GM23338 (cell line): ENCODE measurements at places on chromosomes 2 and 18.

- no peak for DNase-seq
These were observed 80.5 kb upstream of the ITPRID2 start for GRCh38 chr2:181810823-181811695.

- no peak for DNase-seq
These were observed 22.5 kb upstream of the ACVR1 start for GRCh38 chr2:157898591-157898996.

DNA sequence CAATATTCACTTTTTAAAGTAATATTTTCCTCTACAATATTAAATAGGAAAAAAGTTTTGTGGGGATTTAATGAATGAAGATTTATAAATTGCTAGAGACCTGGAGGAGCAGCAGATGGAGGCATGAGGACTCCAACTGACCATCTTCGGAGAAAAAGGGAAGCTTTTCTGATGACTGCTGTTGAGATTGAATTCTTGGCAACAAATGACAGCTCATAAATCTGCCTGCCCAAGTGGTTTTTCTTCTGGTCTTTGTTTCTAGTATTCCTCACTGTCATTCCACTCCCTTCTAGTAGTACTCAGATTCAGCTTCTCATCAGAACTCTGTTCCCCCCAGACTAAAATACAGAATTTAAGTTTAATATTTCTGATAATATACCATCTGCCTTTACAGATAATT is 157.0 kb downstream of the EML6 start:
- DNase-seq = no peak

GRCh38 chr2:204234879-204235278 is 298.3 kb downstream of the ICOS start:
- DNase-seq = no peak

DNA sequence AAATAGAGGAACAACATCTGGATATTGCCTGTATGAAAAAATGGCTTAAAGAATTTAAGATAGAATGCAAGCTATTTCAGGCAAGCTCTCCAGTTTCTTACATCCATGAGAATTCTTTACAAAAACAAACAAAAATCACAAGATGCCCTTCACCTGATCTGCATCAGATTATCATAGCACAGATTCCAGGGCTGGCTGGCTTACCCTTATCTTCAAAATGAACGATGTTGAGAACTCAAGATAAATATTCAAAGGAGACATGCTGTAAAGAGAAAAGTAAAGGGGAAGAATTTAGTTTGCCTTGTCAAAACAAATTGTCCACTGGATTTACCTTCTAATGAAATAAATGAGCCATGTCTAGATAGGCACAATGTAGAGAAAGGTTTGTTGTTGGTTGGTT is 18.7 kb upstream of the SLC40A1 start:
- DNase-seq = no peak

DNA sequence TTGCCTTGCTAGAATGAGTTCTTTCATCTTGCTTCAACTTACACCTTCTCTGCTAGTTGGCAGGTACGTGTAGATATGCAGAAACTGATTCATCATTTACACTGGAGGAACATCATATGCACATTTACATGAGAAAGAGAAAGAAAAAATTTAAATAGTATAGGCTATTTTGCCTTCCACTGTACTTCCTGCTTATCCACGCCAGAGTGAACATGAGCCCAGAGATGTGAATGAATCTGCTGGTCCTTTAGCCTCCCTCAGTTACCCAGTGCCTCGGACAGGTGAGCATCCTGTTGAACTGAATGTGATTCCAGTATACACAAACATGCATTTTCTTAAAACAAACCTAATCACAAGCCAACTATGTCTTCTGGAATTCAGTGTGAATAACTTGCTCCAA is 83.6 kb downstream of the SESTD1 start:
- no peak for DNase-seq

GRCh38 chr2:125169022-125169763 is 1144.1 kb downstream of the CNTNAP5 start:
- no peak for DNase-seq

GRCh38 chr2:75595541-75596395 is 35.0 kb upstream of the EVA1A start:
- DNase-seq = no peak

- peak; percentile 8 for DNase-seq
These were observed 102.0 kb upstream of the ACAA2 start for GRCh38 chr18:49915352-49915751.

GRCh38 chr2:106117882-106118684 is 76.0 kb downstream of the UXS1 start:
- DNase-seq = no peak

GRCh38 chr18:26134107-26134506 is 438 bp downstream of the PSMA8 start:
- no peak for DNase-seq

DNA sequence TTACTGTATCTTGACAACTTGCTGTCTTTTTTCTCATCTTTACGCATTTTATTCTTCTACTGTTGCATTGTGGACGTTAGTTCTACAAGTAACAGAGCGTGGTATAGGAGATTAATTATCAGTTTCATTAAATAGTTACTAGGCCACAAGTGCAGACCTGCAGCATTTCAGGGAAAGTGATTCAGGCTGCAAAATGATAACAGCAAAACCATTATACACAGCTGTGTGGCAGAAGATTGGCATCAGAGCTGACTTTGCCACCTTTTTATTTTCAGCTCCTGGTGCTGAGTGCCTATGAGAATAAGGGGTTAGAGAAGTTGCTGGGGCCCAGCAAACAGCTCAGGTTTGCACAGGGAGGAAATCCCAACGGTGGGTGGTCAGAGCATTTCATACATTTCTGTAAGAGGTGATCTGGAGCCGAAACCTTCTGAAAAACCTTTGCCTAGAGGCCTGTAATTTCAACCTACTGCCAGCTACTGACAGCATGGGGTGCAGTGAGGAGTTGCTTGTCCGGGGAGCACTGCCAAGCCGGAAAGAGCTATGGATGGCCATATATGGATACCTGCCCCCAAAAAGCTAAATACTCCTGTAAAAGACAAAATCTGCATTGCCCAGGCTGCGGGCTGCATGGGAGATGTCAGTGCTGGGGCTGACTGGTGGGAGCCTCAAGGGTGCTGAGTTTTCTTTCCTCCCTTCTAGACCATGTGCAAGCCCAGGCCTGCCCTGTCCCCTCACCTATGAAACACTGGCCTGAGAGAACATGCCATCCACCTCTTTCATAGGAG is 2.7 kb upstream of the CCBE1 start:
- peak; percentile 25 for DNase-seq

- DNase-seq = no peak
These were observed 84.2 kb downstream of the SOCS6 start for GRCh38 chr18:70373042-70373519.

DNA sequence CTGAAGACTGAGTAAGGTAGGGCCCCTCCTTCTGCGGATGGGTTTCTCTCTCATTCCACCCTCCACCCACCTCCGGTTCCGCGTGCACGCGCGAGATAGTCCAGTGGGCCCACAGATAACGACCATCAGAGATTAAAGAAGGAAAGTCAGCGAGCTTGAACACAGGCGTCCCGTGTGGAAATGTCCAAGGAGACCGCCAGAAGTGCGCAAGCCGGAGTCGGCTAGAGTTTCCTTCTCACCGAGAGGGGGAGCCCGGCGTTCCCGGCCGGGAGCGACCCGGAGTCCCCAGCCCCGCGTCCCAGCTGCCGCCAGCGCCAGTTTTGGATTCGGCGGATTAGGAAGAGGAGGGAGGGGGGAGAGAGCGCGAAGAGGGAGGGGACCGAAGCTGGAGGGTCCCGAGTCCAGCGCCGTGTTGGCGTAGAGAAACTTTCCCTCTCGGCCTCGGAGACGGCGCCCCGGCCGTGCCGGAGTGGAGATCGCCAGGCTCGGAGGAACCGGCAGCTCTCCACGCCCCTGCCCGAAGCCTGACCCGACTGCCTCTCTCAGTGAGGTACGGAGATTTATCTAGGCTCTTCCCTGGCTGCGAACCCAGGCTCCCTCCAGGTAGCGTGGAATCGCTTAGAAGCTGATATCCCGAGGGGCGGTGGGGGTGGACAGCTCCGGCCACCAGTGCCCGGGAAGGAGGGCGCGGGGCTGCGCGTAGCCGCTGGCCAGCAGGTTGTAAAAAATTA is at the start of gene GULP1:
TSS of gene GULP1 (plus strand) at position 258 of the 731 bp plus-strand sequence. CDS start 185,829 bp downstream, outside the sequence.
- peak; percentile 91 for DNase-seq
